ENCODE measurements at places on chromosomes 5 and 9.
A peak's percentile ranks its signal among the peaks of the same experiment; 100 is the strongest.

GRCh38 chr9:38068701-38069628, at the start of gene SHB:
Gene SHB (minus strand): TSS chr9:38069227. CDS start chr9:38068645, 582 bp downstream.
- H3K27ac ChIP-seq, result peak within 1 kb of the TSS; percentile 97
- H3K36me3 ChIP-seq, result peaks cover 3% of the 10 kb centered on the region
- H3K4me1 ChIP-seq, result peaks cover 48% of the 10 kb centered on the region
- H3K27me3 ChIP-seq, result no peaks in the 10 kb centered on the region
- H3K4me3 ChIP-seq, result peak within 1 kb of the TSS; percentile 87

DNA sequence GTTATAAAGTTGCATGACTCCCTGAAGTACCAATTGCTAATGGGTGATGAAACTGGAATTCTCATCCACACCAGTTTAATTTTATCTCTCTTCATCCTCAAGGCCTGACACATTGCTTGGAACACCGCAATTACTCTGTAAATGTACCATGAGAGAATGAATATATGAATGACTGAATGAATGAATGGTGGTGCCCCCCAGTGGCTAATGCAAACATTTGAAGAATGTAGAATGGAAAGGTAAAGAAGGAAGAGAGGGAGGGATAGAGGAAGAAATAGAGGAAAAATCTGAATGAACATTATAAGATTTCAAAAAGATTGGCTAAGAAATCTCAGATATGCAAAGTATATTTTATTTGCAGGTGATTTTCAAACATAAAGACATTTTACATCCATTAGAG, 13.1 kb downstream of the PAPPA start:
- no peak for DNase-seq
- H3K27ac ChIP-seq, result no peak overlapping the region
- H3K4me1 ChIP-seq, result no peaks in the 10 kb centered on the region
- H3K36me3 ChIP-seq, result no peaks in the 10 kb centered on the region
- H3K4me3 ChIP-seq, result no peak overlapping the region

DNA sequence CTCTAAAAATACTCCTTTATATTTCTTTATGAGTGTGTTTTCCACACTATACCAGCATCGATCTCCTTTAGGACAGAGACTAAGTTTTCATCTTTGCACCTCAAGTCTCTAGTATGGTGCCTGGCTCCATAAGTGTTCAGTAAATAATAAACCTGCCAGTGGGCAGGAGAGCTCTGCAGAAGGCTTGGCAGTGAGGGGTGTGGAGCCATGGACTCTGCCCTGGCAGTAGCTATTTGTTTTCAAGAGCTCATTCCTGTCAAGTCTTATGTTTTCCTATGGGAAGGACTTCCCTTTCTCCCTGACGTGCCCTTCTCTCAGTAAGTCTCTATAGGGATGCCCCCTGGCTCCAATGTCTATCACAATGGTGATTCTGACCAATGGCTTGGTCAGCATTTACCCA, 252.2 kb downstream of the PIK3R1 start:
- H3K36me3 ChIP-seq, result no peaks in the 10 kb centered on the region
- H3K27me3 ChIP-seq, result no peaks in the 10 kb centered on the region
- no peak overlapping the region for H3K27ac ChIP-seq

DNA sequence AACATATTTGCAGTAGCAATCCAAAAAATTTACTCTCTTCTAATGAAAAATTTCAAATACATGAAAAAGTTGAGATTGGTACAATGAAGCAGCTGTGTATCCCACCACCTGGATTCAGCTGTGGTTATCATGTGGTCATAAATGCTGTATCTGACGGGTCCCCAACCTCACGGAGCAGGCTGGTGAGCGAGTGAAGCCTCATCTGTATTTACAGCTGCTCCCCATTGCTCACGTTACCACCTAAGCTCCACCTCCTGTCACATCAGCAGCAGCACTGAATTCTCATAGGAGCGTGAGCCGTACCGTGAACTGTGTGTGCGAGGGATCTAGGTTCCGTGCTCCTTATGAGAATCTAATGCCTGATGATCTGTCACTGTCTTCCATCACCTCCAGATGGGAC, 6.8 kb upstream of the RNF130 start:
- H3K4me1 ChIP-seq, result peaks cover 8% of the 10 kb centered on the region
- H3K36me3 ChIP-seq, result no peaks in the 10 kb centered on the region
- no peak overlapping the region for H3K27ac ChIP-seq
- no peak for DNase-seq
- H3K27me3 ChIP-seq, result peaks cover 24% of the 10 kb centered on the region
- no peak overlapping the region for H3K4me3 ChIP-seq

GRCh38 chr5:78953092-78953800, 31.9 kb downstream of the ARSB start:
- DNase-seq, result no peak
- H3K36me3 ChIP-seq, result no peaks in the 10 kb centered on the region
- H3K4me3 ChIP-seq, result no peak overlapping the region

GRCh38 chr5:16137177-16137576, 42.4 kb downstream of the MARCHF11 start:
- H3K4me1 ChIP-seq, result no peaks in the 10 kb centered on the region
- no peak overlapping the region for H3K27ac ChIP-seq
- no peaks in the 10 kb centered on the region for H3K36me3 ChIP-seq
- no peak overlapping the region for H3K4me3 ChIP-seq

DNA sequence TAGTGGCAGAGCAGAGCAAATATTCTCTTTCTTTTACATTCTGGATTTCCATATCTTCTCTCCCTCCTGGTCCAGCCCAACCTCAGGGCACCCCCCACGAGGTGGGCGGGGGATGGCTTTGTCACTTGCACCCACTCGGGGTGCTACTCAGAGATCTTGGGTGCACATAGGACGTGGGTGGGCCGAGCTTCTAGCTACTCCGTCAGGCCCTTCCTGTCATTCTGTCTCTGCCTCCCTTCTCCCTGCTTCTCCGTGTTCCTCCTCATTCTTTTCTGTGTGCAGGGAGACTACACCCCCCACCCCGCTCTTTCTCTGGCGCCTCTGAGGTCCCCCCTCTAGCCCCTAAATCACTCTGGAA, 19.5 kb downstream of the PCDHGC5 start:
- H3K27ac ChIP-seq, result no peak overlapping the region
- H3K4me3 ChIP-seq, result no peak overlapping the region
- no peaks in the 10 kb centered on the region for H3K27me3 ChIP-seq
- peaks cover 8% of the 10 kb centered on the region for H3K4me1 ChIP-seq
- DNase-seq, result no peak

GRCh38 chr5:92364986-92365550, 982.0 kb upstream of the ARRDC3 start:
- no peak for DNase-seq
- no peak overlapping the region for H3K27ac ChIP-seq
- H3K4me3 ChIP-seq, result no peak overlapping the region

GRCh38 chr5:3186736-3187405, 408.8 kb upstream of the IRX1 start:
- no peak overlapping the region for H3K4me3 ChIP-seq
- no peak for DNase-seq
- H3K36me3 ChIP-seq, result no peaks in the 10 kb centered on the region
- H3K27me3 ChIP-seq, result peaks cover 25% of the 10 kb centered on the region
- no peak overlapping the region for H3K27ac ChIP-seq
- H3K4me1 ChIP-seq, result no peaks in the 10 kb centered on the region

GRCh38 chr5:95715799-95716461, 15.2 kb upstream of the RHOBTB3 start:
- H3K27ac ChIP-seq, result no peak overlapping the region
- no peak overlapping the region for H3K4me3 ChIP-seq
- H3K36me3 ChIP-seq, result no peaks in the 10 kb centered on the region
- DNase-seq, result no peak
- H3K4me1 ChIP-seq, result peaks cover 9% of the 10 kb centered on the region

GRCh38 chr5:117379521-117379920, 804.9 kb upstream of the SEMA6A start:
- no peak overlapping the region for H3K27ac ChIP-seq
- no peaks in the 10 kb centered on the region for H3K36me3 ChIP-seq
- no peak for DNase-seq
- no peaks in the 10 kb centered on the region for H3K4me1 ChIP-seq
- no peak overlapping the region for H3K4me3 ChIP-seq

DNA sequence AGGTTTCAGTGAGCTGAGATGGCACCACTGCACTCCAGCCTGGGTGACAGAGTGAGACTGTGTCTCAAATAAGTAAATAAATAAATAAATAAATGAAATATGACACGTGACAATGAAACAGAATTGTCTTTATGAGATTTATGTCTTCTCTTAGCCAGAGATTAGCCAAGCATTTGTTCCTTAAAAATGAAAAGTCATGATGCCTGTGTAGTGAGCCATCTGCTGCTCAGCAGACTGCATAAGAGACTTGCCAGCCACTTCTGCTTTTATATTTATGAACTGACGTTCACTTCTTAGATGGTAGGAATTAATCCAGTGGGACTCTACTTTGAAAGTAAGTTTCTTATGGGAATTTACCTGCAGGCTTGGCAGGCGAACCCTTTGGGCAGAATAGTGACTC, 227.4 kb downstream of the NR3C1 start:
- no peak overlapping the region for H3K27ac ChIP-seq
- peaks cover 1% of the 10 kb centered on the region for H3K36me3 ChIP-seq
- H3K4me1 ChIP-seq, result peaks cover 11% of the 10 kb centered on the region
- DNase-seq, result no peak
- no peaks in the 10 kb centered on the region for H3K27me3 ChIP-seq

DNA sequence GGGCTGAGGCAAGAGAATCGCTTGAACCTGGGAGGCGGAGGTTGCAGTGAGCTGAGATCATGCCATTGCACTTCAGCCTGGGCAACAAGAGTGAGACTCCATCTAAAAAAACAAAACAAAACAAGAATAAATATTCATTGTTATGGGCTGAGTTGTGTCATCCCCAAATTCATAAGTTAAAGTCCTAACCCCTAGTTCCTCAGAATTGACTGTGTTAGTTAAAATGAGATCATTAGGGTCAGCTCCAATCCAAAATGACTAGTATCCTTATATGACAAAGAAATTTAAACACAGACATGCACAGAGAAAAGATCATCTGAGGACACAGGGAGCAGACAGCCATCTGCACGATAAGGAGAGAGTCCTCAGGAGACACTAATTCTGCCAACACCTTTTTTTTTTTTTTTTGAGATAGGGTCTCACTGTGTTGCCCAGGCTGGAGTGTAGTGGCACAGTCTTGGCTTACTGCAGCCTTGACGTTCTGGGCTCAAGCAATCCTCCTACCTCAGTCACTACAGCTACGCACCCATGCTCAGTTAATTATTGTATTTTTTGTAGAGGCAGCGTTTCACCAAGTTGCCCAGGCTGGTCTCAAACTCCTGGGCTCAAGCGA, 32.1 kb upstream of the GCNT1 start:
- no peak overlapping the region for H3K4me3 ChIP-seq
- DNase-seq, result no peak
- no peak overlapping the region for H3K27ac ChIP-seq

GRCh38 chr9:19994296-19994695, 205.5 kb upstream of the SLC24A2 start:
- H3K4me1 ChIP-seq, result no peaks in the 10 kb centered on the region
- no peak for DNase-seq
- H3K27me3 ChIP-seq, result no peaks in the 10 kb centered on the region

DNA sequence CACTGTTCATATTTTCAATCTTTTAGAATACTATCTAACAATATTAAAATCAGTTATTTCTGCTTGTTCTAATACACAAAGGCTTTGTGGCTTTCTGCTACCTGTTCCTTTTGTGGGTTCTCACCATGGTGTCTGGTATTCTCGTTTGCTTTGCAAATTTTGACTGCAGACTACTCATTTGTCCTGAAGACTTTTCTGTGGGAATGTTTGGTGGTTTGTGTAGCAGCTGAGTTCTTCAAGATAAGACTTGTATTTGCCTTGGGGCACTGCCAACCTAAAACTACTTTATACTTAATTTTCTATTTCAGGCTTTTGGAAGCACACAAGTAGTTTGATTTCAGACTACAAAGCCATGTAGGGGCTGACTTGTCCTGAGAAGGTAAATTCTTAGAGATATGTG, 11.1 kb downstream of the IL33 start:
- no peaks in the 10 kb centered on the region for H3K27me3 ChIP-seq
- peaks cover 8% of the 10 kb centered on the region for H3K4me1 ChIP-seq
- H3K4me3 ChIP-seq, result no peak overlapping the region

DNA sequence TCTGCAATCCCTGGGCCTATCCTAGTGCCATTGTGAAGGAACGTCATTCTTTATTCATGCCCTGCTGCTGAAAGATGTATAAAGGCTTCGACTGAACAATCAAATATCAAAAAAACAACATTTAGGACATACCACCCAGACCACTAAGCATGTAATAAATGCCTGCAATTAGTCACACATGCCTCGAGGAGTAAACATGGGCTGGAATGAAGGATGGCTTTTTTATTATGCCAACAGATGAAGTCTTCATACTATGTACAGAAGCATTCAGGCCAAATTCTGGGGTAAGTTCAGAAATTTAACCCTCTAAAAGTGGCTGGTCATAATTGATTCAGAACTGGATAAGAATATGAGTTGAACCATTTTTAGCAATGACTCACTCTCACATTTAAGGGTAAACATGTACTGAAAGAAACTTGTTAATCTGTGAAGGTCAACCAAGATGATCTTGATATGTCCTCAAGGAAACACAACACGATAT, 38.1 kb downstream of the FAM240B start:
- peaks cover 12% of the 10 kb centered on the region for H3K4me1 ChIP-seq
- no peak overlapping the region for H3K4me3 ChIP-seq
- H3K36me3 ChIP-seq, result no peaks in the 10 kb centered on the region
- DNase-seq, result no peak

- H3K36me3 ChIP-seq, result no peaks in the 10 kb centered on the region
- H3K27ac ChIP-seq, result no peak overlapping the region
- DNase-seq, result no peak
- peaks cover 13% of the 10 kb centered on the region for H3K4me1 ChIP-seq
- no peak overlapping the region for H3K4me3 ChIP-seq
Measured at GRCh38 chr9:93949694-93950449, 5.3 kb downstream of the BARX1 start.

DNA sequence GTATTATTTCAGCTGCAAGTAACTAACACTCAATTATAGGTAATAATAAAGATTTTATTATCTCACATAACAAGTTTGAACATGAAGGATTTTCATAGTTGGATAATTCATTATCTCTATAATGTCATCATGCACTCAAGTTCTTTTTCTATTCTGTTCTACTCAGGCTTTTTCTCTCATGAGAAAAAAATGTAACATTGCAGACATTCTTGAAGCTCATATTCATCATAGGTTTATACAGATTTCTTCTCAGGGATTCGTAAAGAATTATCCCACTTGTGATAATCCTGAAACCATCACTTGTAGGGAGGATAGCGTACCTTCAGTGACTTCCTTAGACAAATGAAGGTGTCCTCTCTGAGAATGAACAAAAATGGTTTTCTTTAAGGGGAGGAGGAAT, 150.3 kb downstream of the XRCC4 start:
- H3K4me3 ChIP-seq, result no peak overlapping the region
- no peaks in the 10 kb centered on the region for H3K27me3 ChIP-seq
- H3K36me3 ChIP-seq, result no peaks in the 10 kb centered on the region
- peaks cover 7% of the 10 kb centered on the region for H3K4me1 ChIP-seq
- no peak overlapping the region for H3K27ac ChIP-seq

DNA sequence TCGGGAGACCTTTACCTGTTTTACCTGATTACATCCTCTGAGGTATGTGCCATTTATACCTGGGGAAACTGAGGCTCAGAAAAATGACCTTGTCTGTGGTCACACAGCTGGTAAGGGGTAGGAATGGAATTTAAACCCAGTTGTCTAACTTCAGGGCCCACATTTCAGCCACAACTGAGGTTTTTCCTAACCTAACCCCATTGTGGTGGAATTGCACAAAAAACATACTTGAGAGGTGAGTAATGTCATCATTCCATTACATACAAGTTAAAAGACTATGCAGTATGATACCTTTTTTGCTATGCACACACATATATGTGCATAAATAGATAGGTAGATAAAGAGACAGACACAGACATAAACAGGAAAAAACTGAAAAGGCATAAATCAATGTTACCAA, 14.1 kb downstream of the FGF1 start:
- DNase-seq, result no peak
- H3K27me3 ChIP-seq, result peaks cover 8% of the 10 kb centered on the region
- no peaks in the 10 kb centered on the region for H3K36me3 ChIP-seq
- no peaks in the 10 kb centered on the region for H3K4me1 ChIP-seq
